ENCODE measurements at places on chromosomes 7 and 10. TPM values are rescaled to one million over a fixed set of nuclear protein-coding genes. Genes with fewer than 3 reads are reported as not detected.

- no peak overlapping the region for H3K27ac ChIP-seq
- H3K27me3 ChIP-seq: no peaks in the 10 kb centered on the region
- DNase-seq: peak; percentile 70
- H3K4me1 ChIP-seq: peaks cover 4% of the 10 kb centered on the region
Observed at GRCh38 chr7:105224884-105225651, 163.7 kb downstream of the SRPK2 start.

DNA sequence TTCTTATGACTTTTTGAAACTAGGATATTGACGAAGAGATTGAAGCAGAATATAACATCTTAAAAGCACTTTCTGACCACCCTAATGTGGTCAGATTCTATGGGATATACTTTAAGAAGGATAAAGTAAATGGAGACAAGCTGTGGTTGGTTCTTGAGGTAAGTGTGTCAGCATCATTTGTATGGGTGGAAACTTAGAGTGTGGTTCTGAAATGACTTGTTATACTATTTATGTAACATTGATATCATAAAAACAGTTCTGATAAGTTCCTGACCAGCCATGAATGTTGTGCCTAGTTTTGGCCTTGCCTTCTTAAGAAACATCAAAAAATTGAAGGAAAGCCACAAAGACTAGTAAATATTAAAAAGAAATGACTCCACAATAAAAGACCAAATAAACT, 20.8 kb downstream of the MYO3A start:
- H3K27me3 ChIP-seq: no peaks in the 10 kb centered on the region
- H3K27ac ChIP-seq: no peak overlapping the region
- H3K36me3 ChIP-seq: no peaks in the 10 kb centered on the region

NEURL1 gene
- polyA plus RNA-seq: 12.7 TPM

DNA sequence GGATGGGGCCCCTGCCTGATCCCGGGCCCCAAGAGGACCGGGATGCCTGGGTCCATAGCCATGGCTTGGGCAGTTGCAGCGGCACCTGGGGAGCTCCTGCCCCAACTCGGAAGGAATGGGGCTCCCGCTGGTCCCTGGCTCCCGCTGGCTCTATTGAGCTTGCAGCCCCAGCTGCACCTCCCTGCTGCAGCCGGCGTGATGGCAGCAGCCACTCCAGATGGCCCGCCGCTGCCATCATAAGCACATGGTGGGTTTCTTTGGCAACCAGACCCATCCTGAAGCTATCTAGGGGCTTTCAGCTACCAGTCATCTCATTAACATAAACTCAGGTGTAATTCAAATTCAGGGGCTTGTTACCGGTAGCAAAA, 11.1 kb upstream of the DNMBP start:
- H3K4me3 ChIP-seq: no peak overlapping the region
- no peak for DNase-seq
- peaks cover 27% of the 10 kb centered on the region for H3K4me1 ChIP-seq
- no peaks in the 10 kb centered on the region for H3K27me3 ChIP-seq
- H3K27ac ChIP-seq: no peak overlapping the region
- H3K36me3 ChIP-seq: no peaks in the 10 kb centered on the region

GRCh38 chr7:32137059-32137458, 66.9 kb upstream of the PDE1C start:
- no peaks in the 10 kb centered on the region for H3K36me3 ChIP-seq
- no peak overlapping the region for H3K4me3 ChIP-seq
- H3K4me1 ChIP-seq: no peaks in the 10 kb centered on the region

PRTFDC1 gene
- polyA plus RNA-seq: 21.6 TPM

DNA sequence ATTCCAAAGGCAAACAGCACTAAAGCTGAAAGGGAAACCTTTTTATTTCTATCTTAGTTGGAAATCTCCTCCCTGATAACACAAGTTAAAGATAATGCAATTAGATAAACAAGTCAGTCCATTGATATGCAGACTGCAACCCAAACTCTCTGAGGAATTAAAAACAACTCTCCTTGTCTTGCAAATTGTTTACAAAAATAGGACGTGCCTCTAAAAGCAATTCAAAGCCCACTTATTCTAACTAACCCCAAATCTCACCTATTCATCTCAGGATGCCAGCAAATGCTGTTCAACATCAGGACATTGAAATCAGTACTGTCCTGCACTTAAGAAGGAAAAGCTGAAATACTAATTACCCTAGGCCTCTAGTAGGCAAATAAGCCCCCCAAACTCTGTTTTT, 12.8 kb downstream of the SHTN1 start:
- DNase-seq: no peak
- H3K4me3 ChIP-seq: no peak overlapping the region
- H3K27ac ChIP-seq: no peak overlapping the region
- no peaks in the 10 kb centered on the region for H3K27me3 ChIP-seq
- no peaks in the 10 kb centered on the region for H3K4me1 ChIP-seq

INMT gene
- 6.4 TPM for polyA plus RNA-seq

DNA sequence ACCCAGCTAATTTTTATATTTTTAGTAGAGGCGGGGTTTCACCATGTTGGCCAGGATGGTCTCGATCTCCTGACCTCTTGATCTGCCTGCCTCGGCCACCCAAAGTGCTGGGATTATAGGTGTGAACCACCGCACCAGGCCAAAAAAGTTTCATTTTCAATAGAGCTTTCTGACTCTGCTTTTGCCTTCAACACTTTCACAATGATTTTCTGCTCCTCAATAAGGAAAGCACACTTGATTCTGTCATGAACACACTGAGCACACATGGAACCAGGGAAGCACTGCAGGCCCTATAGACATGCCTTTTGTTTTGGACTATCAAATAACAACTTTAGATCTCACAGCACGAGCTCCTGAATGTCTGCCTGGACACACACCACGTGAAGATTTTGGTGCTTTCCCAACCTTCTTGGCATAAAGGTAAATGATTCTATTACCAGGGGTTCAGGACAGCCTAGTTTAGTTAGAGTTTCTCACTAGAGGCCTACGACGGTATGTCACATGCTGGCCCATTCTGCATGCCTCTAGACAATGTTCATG, 8.0 kb downstream of the RRP12 start:
- no peak for DNase-seq
- no peaks in the 10 kb centered on the region for H3K27me3 ChIP-seq
- no peak overlapping the region for H3K27ac ChIP-seq
- peaks cover 74% of the 10 kb centered on the region for H3K36me3 ChIP-seq
- no peaks in the 10 kb centered on the region for H3K4me1 ChIP-seq
- no peak overlapping the region for H3K4me3 ChIP-seq

LRRTM3 gene
- 3.1 TPM for polyA plus RNA-seq

CCL24 gene
- 0.69 TPM for polyA plus RNA-seq

PCLO gene
- polyA plus RNA-seq: 0.36 TPM

DNA sequence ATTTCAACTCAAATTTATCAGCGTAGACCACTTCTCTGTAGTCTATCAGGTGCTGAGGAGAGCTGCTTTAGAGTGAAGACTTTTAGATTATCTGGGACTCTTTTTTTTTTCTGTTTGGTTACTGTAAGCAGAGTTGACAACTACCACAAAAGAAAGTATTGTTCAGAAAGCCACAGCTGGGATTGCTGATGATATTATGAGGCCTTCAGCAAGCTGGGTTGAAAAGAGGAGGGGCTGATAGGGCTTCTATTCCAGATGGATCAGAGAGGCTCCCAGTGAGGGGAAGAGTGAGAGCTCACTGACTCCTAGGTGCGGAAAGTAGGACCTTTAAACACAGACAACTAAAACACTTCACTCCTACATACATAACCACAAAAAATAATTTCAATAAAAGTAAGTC, 188.5 kb upstream of the FERD3L start:
- H3K27me3 ChIP-seq: no peaks in the 10 kb centered on the region
- no peak for DNase-seq
- no peak overlapping the region for H3K4me3 ChIP-seq
- H3K4me1 ChIP-seq: no peaks in the 10 kb centered on the region
- H3K36me3 ChIP-seq: no peaks in the 10 kb centered on the region

NPFFR1 gene
- 0.05 TPM for polyA plus RNA-seq

DNA sequence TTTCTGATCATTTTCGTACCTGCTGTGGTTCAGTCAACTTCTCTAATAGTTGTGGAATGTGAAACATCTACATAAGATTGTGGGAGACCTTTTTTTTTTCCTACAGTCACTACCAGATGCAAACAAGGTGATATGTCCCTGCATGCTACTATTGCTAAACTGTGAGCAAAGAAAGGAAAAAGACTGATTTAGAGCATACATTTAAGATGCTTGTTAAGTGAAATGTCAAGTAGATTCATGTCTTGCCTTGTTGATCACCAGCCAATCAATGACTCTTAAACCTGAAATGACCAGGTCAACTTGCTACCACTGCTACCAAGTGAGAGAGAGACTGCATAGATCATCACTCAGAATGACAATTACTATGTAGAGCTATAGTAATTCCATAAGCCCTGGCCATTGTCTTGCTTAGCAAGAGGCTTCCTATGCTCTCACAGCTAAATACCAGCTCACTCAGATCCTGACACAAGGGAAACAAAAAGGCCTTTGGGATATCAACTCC, 84.3 kb upstream of the SKAP2 start:
- H3K4me1 ChIP-seq: no peaks in the 10 kb centered on the region
- H3K27me3 ChIP-seq: no peaks in the 10 kb centered on the region
- no peaks in the 10 kb centered on the region for H3K36me3 ChIP-seq
- no peak for DNase-seq
- H3K4me3 ChIP-seq: no peak overlapping the region
- H3K27ac ChIP-seq: no peak overlapping the region

LRRC18 gene
- 0.19 TPM for polyA plus RNA-seq

DNA sequence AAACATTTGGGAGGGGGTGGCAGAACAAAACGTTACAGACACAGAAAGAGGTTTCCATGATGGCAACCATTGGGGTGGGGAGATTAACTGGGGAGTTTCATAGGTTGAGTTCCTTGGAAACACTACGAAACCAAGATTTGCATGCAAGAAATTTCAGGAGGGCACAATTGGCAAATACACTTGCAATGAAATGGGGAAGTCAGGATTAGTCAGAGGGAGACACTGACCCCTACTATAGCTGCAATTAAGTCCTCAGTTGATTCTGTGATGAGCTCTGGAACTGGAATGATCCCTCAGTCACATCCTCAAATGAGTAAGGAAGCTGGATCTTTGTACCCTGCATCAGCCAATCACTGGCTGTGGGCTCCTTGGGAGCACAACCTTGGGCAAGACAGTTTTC, 22.1 kb downstream of the CPEB3 start:
- H3K27me3 ChIP-seq: no peaks in the 10 kb centered on the region
- H3K4me3 ChIP-seq: no peak overlapping the region
- H3K36me3 ChIP-seq: no peaks in the 10 kb centered on the region
- no peaks in the 10 kb centered on the region for H3K4me1 ChIP-seq
- no peak overlapping the region for H3K27ac ChIP-seq
- no peak for DNase-seq
